ENCODE measurements at places on chromosomes 4 and X. TPM values are rescaled to one million over a fixed set of nuclear protein-coding genes. Genes with fewer than 3 reads are reported as not detected.

The MAGEB17 gene
- polyA plus RNA-seq = 0.13 TPM

DNA sequence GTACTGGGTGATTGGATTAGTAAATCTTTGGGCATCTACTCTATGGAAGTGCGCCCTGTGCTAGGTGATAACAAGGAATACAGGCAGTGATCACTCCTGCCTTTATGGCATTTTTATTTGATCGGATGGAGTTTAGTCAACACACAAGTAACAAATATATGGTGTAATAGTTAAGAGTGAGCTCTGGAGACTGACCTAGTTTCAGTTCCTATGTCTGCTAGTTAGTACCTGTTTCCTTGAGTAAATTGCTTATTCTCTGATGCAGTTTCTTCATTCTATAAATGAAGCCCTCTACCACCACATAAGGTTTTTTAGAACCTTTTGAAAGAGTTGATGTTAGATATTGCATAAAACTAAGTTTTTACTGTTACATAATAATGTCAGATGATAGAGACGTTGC is 134.6 kb downstream of the KDM6A start:
- DNase-seq = no peak

- peak; percentile 25 for DNase-seq
Measured at GRCh38 chr4:121096629-121097028, 24.3 kb upstream of the NDNF start.

GRCh38 chrX:102652031-102652688 is 877 bp downstream of the GPRASP1 start:
- DNase-seq = peak; percentile 66

- peak; percentile 18 for DNase-seq
Measured at GRCh38 chr4:74793757-74794381, 454 bp downstream of the BTC start.

- no peak for DNase-seq
Measured at GRCh38 chr4:53830511-53830910, 233.9 kb downstream of the CHIC2 start.

- DNase-seq = no peak
Measured at GRCh38 chr4:172683021-172683420, 485.6 kb upstream of the GALNT7 start.

- no peak for DNase-seq
Measured at GRCh38 chr4:27272217-27272616, 411.6 kb downstream of the STIM2 start.

GRCh38 chr4:52423967-52424366 is 235.1 kb downstream of the USP46 start:
- DNase-seq = no peak

- no peak for DNase-seq
Measured at GRCh38 chrX:67692246-67692645, 148.4 kb downstream of the AR start.

Data from muscle of arm (tissue), 14 donors.